Spinal cord (tissue), 10 donors: ENCODE measurements at places on chromosomes 1 and 21. TPM values are rescaled to one million over a fixed set of nuclear protein-coding genes. Genes with fewer than 3 reads are reported as not detected.
A peak's percentile ranks its signal among the peaks of the same experiment; 100 is the strongest.

Gene TRIM63
- not detected for total RNA-seq

Gene GBP4
- total RNA-seq, result 2.7 TPM

Gene TMPRSS15
- 0.10 TPM for total RNA-seq

Gene KIAA1614
- total RNA-seq, result 2.0 TPM

Gene CERS2
- total RNA-seq, result 116 TPM

Gene SPRR5
- not detected for total RNA-seq

Gene C1orf52
- 34.9 TPM for total RNA-seq

Gene AMIGO1
- total RNA-seq, result 18.9 TPM

Gene FCAMR
- total RNA-seq, result not detected

Gene FMO2
- total RNA-seq, result 8.7 TPM

Gene RPE65
- total RNA-seq, result 4.0 TPM

Gene RGSL1
- 0.11 TPM for total RNA-seq

DNA sequence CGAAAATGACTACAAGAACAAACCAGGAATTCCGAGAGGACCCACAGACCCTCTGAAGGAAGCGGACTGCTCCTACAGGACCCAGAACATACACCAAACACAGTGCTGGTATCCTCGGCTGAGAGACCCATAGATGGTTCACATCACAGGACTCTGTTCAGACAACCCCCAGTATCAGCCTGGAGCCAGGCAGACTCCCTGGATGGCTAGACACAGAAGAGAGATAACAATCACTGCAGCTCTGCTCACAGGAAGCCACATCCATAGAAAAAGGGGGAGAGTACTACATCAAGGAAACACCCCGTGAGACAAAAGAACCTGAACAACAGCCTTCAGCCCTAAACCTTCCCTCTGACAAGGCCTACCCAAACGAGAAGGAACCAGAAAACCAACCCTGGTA, 434.0 kb upstream of the NR5A2 start:
- no peak for DNase-seq
- no peak overlapping the region for H3K27ac ChIP-seq
- no peak overlapping the region for H3K4me3 ChIP-seq
- H3K4me1 ChIP-seq, result no peaks in the 10 kb centered on the region
- no peaks in the 10 kb centered on the region for H3K36me3 ChIP-seq
- H3K27me3 ChIP-seq, result no peaks in the 10 kb centered on the region

GRCh38 chr1:119794876-119795240, 16.4 kb downstream of the REG4 start:
- H3K4me1 ChIP-seq, result no peaks in the 10 kb centered on the region
- H3K27me3 ChIP-seq, result no peaks in the 10 kb centered on the region
- no peak for DNase-seq

GRCh38 chr1:172286629-172287076, 133.8 kb upstream of the C1orf105 start:
- no peak for DNase-seq
- no peak overlapping the region for H3K4me3 ChIP-seq
- H3K36me3 ChIP-seq, result no peaks in the 10 kb centered on the region
- no peaks in the 10 kb centered on the region for H3K4me1 ChIP-seq
- no peaks in the 10 kb centered on the region for H3K27me3 ChIP-seq

DNA sequence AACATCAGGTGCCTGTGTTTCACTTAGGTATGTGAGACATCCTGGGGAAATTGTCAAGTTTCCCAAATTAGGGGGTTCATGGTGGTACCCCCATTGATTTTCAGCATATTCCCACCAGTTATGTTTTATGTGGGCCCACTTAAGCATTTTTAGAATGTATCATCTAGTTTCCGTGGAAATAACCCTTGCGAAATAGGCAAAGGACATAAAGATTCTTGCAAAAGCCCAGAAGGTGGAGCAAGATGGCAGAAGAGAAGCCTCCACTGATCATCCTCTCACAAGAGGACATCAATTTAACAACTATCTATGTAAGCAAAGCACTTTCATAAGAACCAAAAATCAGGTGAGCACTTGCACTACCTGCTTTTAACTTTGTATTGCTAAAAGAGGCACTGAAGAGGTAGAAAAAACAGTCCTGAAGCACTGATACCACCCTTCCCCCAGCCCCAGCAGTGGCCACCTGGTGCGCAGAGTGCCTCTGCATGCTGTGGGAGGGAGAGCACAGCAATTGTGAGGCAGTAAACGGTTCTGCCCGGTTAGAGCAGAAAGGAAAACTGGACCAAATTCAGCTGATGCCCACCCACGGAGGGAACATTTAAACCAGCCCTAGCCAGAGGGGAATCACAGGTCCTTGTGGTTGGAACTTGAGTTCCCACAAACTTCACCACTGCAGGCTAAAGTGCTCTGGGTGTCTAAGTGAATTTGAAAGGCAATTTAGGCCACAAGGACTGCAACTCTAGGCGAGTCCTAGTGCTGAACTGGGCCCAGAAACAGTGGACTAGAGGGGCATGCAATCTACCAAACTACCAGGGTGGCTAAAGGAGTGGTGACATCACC, 23.2 kb downstream of the MCOLN2 start:
- H3K27ac ChIP-seq, result no peak overlapping the region
- H3K36me3 ChIP-seq, result no peaks in the 10 kb centered on the region
- H3K4me1 ChIP-seq, result no peaks in the 10 kb centered on the region

GRCh38 chr1:184859381-184860105, 104.9 kb upstream of the EDEM3 start:
- H3K27me3 ChIP-seq, result no peaks in the 10 kb centered on the region
- H3K4me3 ChIP-seq, result no peak overlapping the region
- H3K36me3 ChIP-seq, result no peaks in the 10 kb centered on the region
- H3K4me1 ChIP-seq, result no peaks in the 10 kb centered on the region
- H3K27ac ChIP-seq, result no peak overlapping the region

GRCh38 chr1:39328586-39329121, 124.2 kb downstream of the MACF1 start:
- DNase-seq, result no peak
- H3K27me3 ChIP-seq, result no peaks in the 10 kb centered on the region
- H3K4me1 ChIP-seq, result no peaks in the 10 kb centered on the region
- no peak overlapping the region for H3K27ac ChIP-seq

- H3K4me1 ChIP-seq, result no peaks in the 10 kb centered on the region
- H3K27ac ChIP-seq, result peak overlapping the region; percentile 19
- DNase-seq, result peak; percentile 71
These were observed 87.5 kb upstream of the SGIP1 start for GRCh38 chr1:66446261-66447001.

- H3K27ac ChIP-seq, result peak overlapping the region; percentile 49
- H3K36me3 ChIP-seq, result no peaks in the 10 kb centered on the region
- H3K4me3 ChIP-seq, result no peak overlapping the region
- H3K27me3 ChIP-seq, result no peaks in the 10 kb centered on the region
These were observed 9.1 kb downstream of the SGIP1 start for GRCh38 chr1:66542811-66543767.

- no peak overlapping the region for H3K4me3 ChIP-seq
- DNase-seq, result no peak
- no peak overlapping the region for H3K27ac ChIP-seq
- H3K27me3 ChIP-seq, result no peaks in the 10 kb centered on the region
- H3K36me3 ChIP-seq, result no peaks in the 10 kb centered on the region
These were observed 9.9 kb upstream of the C1orf141 start for GRCh38 chr1:67144696-67145095.

DNA sequence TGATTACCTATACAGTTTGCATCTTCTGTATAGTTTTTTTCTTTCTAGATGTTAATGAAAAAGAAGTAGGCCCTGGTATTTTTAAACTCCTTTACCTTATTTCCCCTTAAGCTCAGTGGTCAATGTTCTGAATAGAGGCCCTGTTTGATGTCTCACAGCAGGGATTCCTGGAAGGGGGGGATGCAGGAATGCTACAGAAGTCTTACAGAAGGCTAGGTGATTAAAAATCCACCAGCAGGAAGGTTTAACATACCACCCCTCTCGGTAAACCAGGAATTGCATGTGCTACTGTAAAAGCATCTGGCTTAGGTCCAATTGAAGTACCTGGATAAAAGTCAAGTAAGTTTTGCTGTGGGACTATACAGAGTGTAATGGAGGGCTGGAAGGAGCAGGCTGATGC, 78.3 kb downstream of the NOS1AP start:
- DNase-seq, result no peak
- no peaks in the 10 kb centered on the region for H3K36me3 ChIP-seq
- no peak overlapping the region for H3K27ac ChIP-seq
- no peak overlapping the region for H3K4me3 ChIP-seq
- peaks cover 21% of the 10 kb centered on the region for H3K4me1 ChIP-seq

GRCh38 chr1:107914119-107914765, 50.7 kb downstream of the VAV3 start:
- H3K36me3 ChIP-seq, result no peaks in the 10 kb centered on the region
- no peak overlapping the region for H3K4me3 ChIP-seq
- no peaks in the 10 kb centered on the region for H3K27me3 ChIP-seq

DNA sequence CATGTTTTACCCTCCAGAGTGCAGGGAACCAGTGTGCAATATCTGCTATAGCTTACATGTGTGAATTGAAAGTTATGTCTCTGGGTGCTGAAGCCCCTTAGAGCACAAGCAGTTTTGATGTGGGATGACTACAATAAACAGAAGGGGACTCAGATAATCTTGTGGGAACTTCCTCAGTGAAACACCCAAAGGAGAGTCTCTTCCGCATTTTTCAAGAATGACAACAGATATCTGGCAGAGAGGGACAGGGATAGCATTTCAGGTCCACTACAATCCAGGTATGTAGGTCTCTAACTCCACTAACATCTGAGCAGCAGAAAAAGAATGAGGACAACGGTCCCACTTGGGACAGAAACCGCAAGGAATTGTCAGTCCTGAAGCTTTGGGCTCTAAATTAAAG, 67.6 kb upstream of the PDE4B start:
- DNase-seq, result no peak
- H3K27ac ChIP-seq, result no peak overlapping the region
- H3K36me3 ChIP-seq, result no peaks in the 10 kb centered on the region
- no peaks in the 10 kb centered on the region for H3K27me3 ChIP-seq

GRCh38 chr1:235739124-235739523, 89.5 kb upstream of the GNG4 start:
- peaks cover 3% of the 10 kb centered on the region for H3K36me3 ChIP-seq
- DNase-seq, result no peak
- H3K27me3 ChIP-seq, result no peaks in the 10 kb centered on the region
- H3K4me1 ChIP-seq, result no peaks in the 10 kb centered on the region

DNA sequence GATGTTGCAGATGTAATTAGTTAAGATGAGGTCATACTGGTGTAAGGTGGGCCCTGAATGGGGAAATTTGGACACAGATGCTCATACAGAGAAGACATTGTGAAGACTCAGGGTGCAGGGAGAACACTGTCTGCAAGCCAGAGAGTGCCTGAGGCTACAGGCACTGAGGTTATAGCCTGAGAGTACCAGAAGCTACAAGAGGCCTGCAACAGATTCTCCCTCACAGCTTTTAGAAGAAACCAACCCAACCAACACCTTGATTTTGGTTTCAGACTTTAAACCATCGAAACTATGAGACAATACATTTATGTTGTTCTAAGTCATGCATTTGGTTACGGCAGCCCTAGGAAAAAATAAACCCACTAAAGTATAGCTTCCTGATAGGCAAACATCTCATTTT, 321.7 kb upstream of the USP25 start:
- H3K4me3 ChIP-seq, result no peak overlapping the region
- no peaks in the 10 kb centered on the region for H3K4me1 ChIP-seq
- H3K27ac ChIP-seq, result no peak overlapping the region
- H3K36me3 ChIP-seq, result no peaks in the 10 kb centered on the region
- DNase-seq, result no peak
- no peaks in the 10 kb centered on the region for H3K27me3 ChIP-seq

- no peak overlapping the region for H3K27ac ChIP-seq
- no peak overlapping the region for H3K4me3 ChIP-seq
- H3K36me3 ChIP-seq, result peaks cover 6% of the 10 kb centered on the region
- DNase-seq, result peak; percentile 30
- H3K4me1 ChIP-seq, result peaks cover 37% of the 10 kb centered on the region
- peaks cover 99% of the 10 kb centered on the region for H3K27me3 ChIP-seq
These were observed 6.2 kb downstream of the PAX7 start for GRCh38 chr1:18636596-18637508.

- no peaks in the 10 kb centered on the region for H3K4me1 ChIP-seq
- no peaks in the 10 kb centered on the region for H3K36me3 ChIP-seq
- H3K27me3 ChIP-seq, result no peaks in the 10 kb centered on the region
- DNase-seq, result no peak
- no peak overlapping the region for H3K27ac ChIP-seq
These were observed 33.4 kb downstream of the RGS7 start for GRCh38 chr1:241323514-241324195.

DNA sequence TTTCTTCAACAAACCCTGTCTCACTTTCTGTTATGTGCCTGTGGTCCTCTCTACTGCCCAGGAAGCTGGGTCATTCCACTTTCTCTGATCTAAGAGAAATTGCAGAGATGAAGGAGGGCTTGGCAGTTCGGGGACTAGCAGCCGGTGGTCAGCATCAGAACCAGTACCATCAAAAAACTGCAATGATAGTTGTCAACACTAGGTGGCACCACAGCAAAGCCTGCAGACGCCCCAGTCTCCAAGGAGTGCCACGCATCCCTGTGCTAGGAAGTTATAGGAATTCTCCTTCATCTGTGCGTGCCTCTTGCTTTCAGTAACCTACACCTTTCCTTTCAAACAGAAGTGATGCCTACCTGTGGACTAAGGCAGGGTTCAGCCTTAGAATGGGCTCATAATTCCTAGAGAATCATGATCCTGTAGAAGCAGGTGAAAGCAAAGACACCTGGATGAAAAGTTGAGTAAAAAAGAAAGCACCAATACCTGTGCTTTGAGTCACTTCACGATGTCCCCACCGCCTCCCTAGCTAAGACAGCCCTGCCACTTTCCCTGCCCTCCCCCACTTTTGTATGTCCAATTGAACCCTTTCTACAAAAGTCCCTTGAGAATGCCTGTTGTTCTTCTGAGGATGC, 129.2 kb downstream of the ADAMTS1 start:
- no peaks in the 10 kb centered on the region for H3K27me3 ChIP-seq
- no peak overlapping the region for H3K4me3 ChIP-seq
- peak; percentile 36 for DNase-seq
- H3K27ac ChIP-seq, result no peak overlapping the region

DNA sequence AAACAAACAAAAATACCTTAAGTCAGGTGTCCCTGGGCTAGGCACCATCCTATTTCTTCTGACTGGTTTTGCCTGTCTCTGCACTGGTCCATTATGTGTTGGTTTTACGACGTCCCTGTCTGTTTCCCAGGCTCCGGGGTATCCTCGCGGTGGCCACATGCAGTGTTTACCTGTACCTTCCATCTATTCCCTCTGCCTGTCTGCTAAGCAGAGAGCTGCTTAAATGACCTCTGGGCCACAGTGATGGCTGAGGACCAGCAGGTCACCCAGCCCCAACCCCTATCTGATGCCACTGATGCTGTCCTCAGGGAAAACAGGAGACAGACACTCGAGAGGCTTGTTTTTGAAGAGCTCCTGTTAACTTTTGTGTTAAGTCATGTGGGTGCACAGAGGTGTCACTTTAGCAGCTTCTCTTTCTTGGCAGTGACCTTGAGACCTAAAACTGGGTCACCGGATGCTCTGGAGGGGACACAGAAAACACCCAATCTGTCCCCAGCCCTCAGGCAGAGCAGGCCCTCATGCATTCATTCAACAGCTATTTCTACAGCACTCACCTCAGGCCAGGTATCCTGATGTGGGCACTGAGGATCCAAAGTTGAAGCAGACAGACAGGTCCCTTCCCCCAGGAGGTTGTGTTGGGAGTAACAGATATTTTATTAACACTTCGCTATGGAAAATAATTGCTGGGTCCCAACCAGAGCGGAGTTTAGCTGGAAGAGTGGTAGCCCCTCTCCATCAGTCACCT, 4.4 kb upstream of the EFHD2 start:
- H3K4me3 ChIP-seq, result no peak overlapping the region
- no peaks in the 10 kb centered on the region for H3K36me3 ChIP-seq
- DNase-seq, result no peak
- H3K4me1 ChIP-seq, result peaks cover 11% of the 10 kb centered on the region
- H3K27me3 ChIP-seq, result no peaks in the 10 kb centered on the region
